NCI-H2029 (cell line): ENCODE measurements at places on chromosomes 13 and 19.

- DNase-seq, result no peak
Measured at GRCh38 chr19:14096272-14096992, 5.9 kb upstream of the SAMD1 start.

DNA sequence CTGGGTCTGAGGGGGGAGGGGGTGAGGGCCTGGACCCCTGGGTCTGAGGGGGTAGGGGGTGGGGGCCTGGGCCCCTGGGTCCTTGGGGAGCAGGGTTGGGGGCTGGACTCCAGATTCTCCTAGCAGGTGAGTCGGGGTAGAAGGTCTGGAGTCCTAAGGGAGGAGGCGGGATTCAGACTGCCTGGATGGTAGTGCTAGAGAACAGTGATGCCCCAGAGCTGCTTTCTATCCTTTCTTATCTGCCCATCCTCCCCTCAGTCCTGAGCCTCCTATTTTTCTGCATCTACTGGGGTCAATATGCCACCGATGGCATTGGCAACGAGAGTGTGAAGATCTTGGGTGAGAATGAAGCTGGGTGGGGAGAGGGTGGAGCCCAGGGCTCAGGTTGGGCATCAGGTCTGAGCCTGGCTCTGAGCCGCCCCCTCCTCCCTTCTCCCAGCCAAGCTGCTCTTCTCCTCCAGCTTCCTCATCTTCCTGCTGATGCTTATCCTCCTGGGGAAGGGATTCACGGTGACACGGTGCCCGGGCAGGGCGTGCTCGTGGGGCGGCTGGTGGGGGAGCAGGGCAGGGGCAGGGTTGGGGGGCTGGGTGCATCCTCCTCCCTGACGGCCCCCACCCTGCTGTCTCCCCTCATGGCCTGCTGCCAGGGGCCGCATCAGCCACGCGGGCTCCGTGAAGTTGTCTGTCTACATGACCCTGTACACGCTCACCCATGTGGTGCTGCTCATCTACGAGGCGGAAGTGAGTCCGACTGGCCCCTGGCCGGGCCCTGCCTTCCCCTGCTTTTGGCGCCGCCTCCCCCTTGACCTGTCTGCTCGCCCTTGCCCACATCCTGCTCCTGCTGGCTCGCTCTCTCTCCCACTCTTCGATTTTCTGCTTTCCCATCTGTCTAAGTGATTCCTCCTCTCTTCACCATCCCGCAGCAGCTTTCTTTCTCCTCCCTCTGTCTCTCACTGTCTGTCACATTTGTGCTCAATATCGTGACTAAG is 3.4 kb downstream of the TMEM145 start:
- no peak for DNase-seq

- DNase-seq, result peak; percentile 77
Measured at GRCh38 chr13:100490692-100491091, 97.9 kb downstream of the GGACT start.

DNA sequence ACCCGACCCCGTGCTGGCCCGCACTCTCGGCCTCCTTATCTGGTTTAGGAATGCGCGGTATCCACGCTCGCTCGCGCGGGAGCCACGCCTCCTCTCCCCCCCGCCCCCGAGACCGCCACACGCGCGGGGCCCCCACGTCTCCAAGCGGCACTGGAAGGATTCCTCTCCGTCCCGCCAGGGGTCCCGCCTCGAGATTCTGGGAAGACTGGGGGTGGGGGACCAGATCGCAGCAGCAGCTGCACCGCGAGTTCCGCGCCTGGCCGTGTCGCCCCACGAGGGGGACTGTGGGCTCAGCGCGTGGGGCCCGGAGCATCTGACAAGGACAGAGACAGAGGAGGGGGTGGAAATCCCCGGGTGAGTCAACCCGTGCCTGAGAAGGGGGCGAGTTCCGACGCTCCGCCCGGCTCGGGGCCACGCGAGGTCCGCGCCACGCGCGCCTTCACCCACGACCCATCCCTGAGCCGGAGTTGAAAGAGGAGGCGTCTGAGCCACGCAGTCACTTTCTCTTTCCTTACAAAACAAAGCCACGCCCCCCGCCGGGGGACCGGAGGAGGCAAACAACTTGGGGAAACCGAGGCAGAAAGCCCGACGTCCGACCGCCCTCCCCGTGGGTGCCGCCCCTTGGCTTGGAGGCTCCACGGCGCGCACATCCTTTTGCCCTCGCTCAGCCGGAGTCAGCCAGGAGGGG is 814 bp downstream of the S1PR2 start:
- no peak for DNase-seq

DNA sequence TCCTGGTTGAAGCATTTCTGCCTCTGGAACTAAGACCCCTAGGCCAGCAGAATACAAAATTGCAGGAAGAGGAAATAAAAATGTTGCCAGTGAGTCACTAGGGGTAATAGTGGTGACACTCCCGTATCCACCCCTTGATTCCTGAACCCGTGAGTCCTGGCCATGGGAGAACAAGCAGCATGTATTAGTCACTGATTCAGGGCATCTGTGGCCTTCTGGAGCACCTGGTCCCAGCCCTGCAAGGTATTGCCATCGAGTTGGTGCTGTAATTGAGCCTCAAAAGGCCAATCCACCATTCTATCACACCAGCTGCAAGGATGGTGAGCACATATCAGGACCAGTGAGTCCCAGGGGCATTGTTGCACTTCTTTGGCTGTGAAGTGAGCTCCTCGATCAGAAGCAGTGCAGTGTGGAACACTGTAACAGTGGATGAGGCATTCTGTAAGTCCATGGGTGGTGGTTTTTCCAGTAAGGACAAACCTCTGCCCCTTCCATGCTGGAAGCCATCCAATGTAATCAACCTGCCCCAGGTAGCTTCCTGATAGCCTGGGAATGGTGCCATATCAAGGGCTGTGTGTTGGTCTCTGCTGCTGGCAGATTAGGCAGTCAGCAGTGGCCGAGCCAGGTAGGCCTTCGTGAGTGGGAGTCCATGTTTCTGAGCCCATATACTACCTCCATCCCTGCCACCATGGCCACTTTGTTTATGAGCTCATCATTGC is 39.6 kb downstream of the C1QTNF9 start:
- DNase-seq, result peak; percentile 80

GRCh38 chr13:37097076-37097475 is 8.4 kb downstream of the CSNK1A1L start:
- no peak for DNase-seq

DNA sequence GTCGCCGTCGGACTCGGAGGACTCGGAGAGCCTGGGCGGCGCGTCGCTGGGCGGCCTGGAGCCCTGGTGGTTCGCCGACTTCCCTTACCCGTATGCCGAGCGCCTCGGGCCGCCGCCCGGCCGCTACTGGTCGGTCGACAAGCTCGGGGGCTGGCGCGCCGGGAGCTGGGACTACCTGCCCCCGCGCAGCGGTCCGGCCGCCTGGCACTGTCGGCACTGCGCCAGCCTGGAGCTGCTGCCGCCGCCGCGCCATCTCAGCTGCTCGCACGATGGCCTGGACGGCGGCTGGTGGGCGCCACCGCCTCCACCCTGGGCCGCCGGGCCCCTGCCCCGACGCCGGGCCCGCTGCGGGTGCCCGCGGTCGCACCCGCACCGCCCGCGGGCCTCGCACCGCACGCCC is 2.5 kb upstream of the GRWD1 start:
- peak; percentile 47 for DNase-seq

GRCh38 chr13:23811366-23812062 is 77.7 kb downstream of the MIPEP start:
- DNase-seq, result no peak

DNA sequence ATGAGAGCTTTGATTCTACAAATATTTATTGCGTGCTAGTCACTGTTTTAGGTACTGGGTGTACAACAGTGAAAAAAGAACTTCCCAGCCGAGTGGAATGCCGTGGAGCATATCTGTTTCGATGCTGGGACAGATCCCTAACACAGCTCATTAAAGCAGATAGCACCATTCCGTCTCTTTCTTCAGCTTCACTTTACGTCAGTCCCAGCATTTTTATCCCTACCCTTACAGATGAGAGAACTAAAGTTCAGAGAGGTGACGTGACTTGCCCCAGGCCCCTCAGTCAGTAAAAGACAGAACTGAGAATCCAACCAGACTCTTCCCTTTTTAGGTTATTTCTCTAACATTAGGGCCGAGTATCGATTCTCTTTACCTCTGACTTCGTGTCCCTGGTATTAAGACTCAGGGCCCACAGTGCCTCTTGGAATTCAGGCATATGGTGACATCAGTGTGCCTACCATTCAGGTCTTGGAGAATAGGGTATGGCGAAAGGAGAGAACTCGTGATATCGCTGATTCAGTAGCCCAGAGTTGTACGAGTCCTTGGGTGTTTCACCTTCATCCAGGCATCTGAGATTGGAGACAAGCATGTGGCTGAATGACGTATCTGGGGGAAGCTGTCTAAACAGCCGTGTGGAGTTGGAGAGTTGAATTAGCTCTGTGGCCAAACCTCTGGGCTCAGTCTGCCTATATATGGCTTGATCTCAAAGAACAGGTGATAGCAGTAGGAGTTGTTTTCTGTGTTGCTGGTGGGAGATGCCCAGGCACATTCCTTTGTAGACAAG is 27.1 kb downstream of the ACTN4 start:
- no peak for DNase-seq

DNA sequence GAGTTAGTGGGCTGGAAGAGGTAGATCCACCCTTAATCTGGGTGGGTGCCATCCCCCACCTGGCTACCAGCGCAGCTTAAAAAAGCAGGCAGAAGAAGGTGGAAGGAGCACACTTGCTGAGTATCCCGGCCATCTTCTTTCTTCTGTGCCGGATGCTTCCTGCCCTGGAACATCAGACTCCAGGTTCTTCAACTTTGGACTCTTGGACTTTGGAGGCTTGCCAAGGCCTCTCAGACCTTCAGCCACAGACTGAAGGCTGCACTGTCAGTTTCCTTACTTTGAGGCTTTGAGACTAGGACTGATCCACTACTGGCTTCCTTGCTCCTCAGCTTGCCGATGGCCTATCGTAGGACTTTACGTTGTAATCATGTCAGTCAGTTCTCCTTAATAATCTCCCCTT is 127.6 kb upstream of the GPC6 start:
- no peak for DNase-seq

DNA sequence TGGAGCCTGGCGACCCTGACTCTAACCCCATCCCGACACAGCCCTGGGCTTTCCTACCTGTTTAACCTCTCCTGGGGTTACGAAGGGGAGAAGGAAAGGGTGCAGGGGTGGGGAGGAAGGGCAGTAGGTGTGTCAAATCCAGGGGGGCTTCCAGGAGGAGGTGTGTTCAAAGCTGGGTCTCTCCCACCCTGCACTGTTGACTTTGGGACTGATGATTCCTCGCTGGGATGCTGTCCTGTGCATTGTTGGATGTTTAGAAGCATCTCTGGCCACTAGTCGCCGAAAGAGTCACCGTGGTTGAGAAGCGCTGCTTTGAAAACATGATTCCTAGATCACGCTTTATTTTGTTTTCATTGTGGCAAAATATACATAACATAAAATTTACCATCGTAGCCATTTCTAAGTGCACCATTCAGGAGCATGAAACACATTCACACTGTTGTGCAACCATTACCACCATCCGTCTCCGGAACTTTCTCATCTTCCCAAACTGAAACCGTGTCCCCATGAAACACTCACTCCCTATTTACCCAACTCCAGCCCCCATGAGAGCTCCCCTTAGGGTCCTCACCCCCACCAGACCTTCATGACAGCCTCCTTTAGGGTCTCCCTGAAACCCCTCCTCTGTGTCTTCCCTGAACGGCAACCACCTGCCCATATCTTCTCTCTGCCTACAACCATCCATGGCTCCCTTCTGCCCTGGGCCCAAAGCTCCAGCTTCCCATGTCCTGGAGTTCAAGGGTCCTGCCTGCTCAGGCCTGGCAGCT is 4.4 kb upstream of the FCER2 start:
- DNase-seq, result no peak

DNA sequence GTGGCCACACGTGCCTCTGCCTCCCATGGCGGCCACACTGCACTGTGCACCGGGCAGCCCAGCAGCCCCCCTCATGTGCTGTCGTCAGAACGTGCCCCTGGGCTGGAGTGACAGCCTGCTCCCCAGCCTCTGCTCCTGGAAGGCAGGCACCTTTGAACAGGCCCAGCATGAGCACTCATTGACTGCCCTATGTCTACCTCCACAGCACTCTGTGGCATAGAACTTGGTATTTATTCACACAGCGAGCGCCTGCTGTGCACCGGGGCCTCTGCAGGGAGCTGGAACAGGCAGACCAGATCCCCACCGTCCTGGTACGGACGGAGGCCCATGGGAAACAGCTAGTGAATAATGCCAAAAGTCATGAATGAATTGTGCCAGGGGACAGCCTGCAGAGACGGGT is 53.7 kb downstream of the DPF1 start:
- no peak for DNase-seq

- no peak for DNase-seq
Measured at GRCh38 chr19:756236-756635, 5.3 kb downstream of the MISP start.

DNA sequence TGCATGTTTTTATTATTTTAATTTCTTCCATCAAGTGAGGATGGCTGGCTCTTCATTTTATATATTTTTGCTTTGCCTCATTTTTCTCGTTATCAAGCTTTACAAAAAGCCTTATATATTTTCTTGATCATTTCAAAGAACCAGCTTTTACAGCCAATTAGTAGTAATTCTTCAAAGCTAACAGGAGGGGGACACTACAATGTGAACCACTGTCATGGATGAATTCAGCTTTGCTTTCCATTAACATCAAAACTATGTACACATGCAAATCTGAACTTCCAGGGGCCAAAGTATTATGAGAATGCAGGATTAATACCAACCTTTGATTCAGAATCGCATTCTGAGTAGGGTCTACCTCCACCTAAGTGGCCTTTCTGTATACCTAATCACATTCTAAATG is 11.1 kb downstream of the UQCRFS1 start:
- no peak for DNase-seq

DNA sequence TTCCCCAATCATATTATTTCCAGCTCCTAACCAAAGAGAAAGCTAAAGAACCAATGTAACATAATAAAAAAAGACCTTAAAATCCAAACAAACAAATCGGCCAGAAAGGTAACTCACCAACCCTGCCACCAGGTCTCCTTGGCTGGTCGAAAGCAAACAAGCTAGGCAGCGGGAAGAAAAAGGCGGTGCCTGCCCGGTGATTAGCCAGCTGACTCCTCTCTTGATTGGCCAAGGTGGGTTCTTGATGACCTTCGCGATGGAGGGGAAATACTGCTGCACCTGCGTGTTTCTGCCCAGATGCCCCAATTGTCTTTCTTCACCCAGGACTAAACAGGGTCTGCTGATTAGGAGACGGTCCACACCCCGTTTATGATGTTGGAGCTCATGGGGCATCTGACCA is at the start of gene NLRP11:
Gene NLRP11, minus strand, starts transcription at position 154 of the 400 bp plus-strand sequence. CDS start 13,825 bp downstream, outside the sequence.
- no peak for DNase-seq

DNA sequence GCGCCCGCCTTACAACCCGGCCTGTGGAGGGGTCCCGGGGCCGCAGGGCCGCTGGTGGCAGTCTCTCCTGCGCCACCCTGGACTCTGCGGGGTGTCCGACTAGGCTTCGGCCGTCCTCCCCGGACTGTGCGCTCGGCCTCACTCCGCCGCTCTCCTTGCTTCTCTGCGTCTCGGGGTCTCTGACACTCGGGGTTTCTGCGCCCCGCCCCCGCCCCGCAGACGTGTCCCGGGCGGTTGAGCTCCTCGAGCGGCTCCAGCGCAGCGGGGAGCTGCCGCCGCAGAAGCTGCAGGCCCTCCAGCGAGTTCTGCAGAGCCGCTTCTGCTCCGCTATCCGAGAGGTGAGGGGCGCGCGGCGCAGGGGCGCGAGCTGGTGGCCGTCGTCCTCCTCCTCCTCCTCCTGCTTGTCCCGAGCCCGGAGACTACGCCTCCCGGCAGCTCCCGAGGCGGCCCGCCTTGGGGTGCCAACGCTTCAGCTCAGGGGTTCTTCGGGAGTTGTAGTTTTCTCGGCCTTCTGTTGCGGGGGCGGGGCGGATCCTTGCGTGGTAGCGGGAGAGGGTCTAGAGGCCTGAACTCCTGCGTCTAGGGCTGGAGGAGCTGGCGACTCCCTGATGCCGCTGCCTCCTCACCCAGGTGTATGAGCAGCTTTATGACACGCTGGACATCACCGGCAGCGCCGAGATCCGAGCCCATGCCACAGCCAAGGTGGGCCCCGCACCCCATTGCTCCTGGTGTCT is 627 bp downstream of the LIN7B start:
- no peak for DNase-seq
